Peyer's patch (tissue), 4 donors: ENCODE measurements at places on chromosomes 7 and 10. TPM values are rescaled to one million over a fixed set of nuclear protein-coding genes. Genes with fewer than 3 reads are reported as not detected.

The NAT16 gene
- total RNA-seq = not detected

The CUEDC2 gene
- 30.6 TPM for total RNA-seq

The DHTKD1 gene
- 32.1 TPM for total RNA-seq

The SFR1 gene
- 5.1 TPM for total RNA-seq

The TSPAN14 gene
- total RNA-seq = 63.9 TPM

The GHRHR gene
- total RNA-seq = not detected

DNA sequence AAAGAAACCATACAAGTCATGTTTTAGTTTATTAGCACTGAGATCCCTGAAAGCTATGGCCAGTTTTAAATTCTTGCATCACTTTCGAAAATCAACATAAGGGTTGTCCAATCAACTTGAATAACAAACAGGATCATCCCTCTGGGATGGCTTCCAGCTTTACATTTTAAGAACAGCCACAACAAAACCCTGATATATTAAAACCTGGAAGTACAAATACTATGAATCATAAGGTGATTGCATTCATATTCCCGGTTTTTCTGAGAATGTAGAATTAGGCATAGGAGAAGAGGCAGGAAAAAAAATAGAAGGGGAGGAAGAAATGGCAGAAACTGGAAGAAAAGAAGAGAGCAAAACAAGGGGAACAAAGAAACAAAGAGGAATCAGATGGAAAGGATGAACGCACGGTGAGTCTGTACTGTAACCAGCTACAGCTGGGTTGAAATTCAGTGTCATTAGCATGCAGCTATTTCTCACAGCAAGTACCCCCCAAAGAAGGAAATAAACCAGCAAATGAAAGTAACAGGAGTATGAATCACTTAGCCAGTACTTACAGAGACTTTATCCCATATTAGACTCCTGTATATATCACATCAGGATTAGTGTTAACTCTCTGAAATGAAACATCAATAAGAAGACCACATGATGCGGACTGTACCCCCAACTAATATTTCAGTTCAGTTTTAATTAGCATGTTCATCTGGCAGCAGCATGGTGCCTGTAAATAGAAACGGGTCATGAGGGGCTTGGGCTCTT is 301.3 kb downstream of the RNLS start:
- DNase-seq = no peak

DNA sequence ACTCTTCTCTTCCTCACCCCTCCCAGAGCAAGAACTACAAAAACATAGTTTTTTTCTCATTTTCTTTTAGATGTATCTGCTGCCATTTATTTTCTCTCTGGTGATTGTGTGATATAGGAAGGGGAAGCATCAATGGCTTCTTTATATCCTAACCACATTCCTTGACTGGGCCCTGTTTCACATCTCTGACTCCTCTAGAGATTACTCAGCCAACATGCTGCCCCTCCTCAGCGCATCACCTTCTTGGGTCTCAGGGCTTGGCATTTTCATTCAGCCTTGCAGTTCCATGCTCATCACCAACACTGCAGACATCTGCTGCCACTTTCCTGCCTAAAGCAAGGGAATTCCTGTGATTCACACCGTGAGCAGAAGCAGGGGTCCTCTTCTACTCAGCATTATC is 705.5 kb downstream of the AUTS2 start:
- DNase-seq = no peak

DNA sequence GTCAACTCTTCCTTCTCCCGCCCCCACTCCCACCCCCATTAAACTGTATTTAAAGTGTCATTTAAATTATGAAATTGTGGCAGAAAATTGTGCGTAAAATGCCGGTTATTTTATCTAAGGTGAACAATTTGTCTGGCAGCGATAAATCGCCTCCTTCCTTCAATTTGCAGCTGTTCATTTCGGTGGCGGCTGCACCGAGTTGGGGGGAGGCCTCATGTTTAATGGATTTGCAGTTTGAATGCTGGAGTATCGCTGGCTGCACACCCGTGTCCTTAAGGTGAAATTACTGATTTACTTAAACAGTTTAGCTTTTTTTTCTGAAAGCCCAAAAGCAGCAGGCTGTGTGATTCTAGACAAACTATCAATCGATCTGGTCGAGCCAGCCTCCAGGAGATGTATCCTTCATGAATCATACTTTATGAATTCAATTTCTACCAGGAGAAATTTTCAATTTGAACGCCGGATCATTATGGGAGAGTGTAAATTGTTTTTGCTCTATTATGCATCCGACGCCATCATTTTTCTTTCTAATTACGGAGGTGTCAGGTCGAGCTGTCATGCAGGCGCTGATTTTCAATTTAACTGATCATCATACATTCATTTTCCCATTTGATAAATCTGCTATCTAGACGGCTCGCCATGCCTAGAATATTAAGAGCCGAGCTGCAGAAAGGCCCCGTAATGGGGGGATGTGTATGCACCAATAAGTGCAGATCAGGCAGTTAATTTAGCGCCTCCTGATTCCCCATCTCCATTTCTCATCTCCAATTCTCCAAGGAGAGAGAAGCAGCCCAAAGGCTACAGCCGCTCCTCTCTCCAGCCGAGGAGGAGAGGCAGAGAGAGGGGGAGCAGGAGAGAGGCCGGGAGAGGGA is 6.5 kb downstream of the UNCX start:
- DNase-seq = no peak

DNA sequence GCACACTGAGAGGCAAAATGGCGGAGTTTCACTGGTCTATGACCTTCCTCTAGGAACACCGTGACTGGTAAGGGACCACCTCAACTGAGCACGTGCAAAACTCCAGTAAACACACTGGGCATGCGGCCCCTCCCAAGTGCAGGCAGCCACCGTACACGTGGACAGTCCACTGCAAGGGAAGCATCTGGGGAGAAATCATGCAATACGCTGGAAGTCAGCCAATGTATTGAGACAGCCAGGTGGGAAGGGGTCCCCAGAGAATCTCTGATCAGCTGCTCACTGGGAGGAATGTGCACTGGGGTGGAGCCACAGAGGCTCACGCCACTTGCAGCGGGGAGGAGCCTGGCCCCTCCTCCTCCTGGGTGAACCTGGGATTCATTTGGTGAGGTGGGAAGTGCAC is 49.3 kb downstream of the CFAP46 start:
- no peak for DNase-seq

- DNase-seq = no peak
Observed at GRCh38 chr7:143396182-143396581, 12.5 kb downstream of the EPHA1 start.

GRCh38 chr10:4316161-4316810 is 509.7 kb upstream of the AKR1E2 start:
- DNase-seq = no peak

- DNase-seq = no peak
Observed at GRCh38 chr7:25173184-25173583, 48.1 kb upstream of the CYCS start.

DNA sequence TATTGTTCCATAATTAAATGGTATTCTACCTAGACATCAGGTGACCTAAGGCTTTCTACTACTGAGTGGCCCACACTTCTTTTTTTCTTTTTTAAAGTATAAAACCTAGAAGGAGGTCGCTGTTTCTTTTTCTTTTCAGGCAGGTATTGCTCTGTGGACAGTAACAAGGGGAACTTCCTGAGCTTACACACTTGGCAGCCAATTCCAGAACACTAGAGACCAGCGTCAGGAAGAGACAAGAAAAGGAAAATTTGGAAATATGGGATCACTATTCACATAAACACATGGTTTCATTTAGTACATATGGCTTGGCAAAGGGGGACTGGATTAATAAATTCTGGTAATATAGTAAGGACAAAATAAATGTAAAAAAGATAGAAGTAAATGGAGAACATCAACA is 141.9 kb downstream of the RSU1 start:
- no peak for DNase-seq

GRCh38 chr7:85719981-85720953 is 533.4 kb upstream of the SEMA3D start:
- no peak for DNase-seq
